H1 (cell line): ENCODE measurements at places on chromosomes 12 and 14. TPM values are rescaled to one million over a fixed set of nuclear protein-coding genes. Genes with fewer than 3 reads are reported as not detected.
A peak's percentile ranks its signal among the peaks of the same experiment; 100 is the strongest.

DNA sequence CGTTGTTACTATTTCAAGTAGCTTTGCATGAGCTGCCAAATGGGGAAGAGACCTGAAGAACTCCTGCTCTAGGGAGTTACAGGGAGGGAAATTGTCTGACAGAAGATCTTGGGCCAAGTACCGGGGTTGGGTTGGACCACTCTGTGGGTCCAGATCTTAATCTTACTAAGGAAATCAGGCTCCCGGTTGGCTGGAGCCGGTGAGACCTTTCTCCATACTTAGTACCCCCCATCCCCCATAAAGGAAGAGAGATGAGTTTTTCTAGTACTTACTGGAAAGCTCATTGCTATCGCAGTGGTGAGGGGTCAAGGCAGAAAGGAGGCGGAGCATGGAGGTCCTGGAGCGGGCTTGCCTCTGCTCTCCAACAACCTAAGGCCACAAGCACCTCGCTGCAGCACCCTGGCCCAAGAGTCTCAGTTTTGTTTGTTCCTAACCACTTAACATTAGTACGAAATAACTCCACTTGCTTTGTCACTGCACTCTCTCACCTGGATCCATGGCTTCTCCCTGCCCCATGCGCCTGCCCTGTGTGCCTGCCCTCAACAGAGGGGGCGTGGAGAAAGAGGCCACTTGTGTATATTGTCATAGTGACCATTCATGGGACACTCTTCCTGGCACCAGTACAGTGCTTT lies 6.8 kb upstream of the UNC119B start:
- H3K4me1 ChIP-seq = no peaks in the 10 kb centered on the region
- H3K36me3 ChIP-seq = peaks cover 13% of the 10 kb centered on the region
- no peak overlapping the region for H3K27ac ChIP-seq
- no peaks in the 10 kb centered on the region for H3K27me3 ChIP-seq

- no peak for DNase-seq
- H3K27ac ChIP-seq = no peak overlapping the region
- H3K27me3 ChIP-seq = no peaks in the 10 kb centered on the region
- no peaks in the 10 kb centered on the region for H3K4me1 ChIP-seq
- H3K4me3 ChIP-seq = no peak overlapping the region
- H3K36me3 ChIP-seq = no peaks in the 10 kb centered on the region
These were observed 35.5 kb upstream of the ALX1 start for GRCh38 chr12:85244561-85244960.

FBXW8 gene
- 15.9 and 16.0 TPM in 2 replicates for total RNA-seq

DNA sequence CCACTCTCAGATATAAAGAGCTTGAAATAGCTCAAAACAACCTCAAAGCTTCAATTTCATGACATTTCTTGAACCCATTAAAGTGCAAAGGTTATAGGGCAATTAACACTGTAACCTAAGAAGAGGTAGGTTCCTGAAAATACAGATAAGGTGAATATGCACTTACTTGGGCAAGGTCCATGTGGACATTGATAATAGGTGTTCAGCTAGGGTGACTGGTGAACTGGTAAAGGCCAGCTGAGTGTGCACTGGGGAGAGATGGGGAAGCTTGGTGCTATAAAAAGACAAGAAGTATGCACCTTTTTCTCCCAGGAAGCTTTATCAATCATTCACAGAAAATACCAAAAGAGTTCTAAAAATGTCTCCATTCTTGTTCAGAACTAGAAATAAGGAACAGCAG lies 418.6 kb downstream of the SLC16A7 start:
- H3K4me3 ChIP-seq = no peak overlapping the region
- no peaks in the 10 kb centered on the region for H3K27me3 ChIP-seq
- no peak for DNase-seq
- H3K36me3 ChIP-seq = no peaks in the 10 kb centered on the region

GRCh38 chr14:20681348-20682126 lies 2.8 kb upstream of the RNASE4 start:
- H3K27ac ChIP-seq = peak overlapping the region; percentile 62; the same call in 1 of the 2 replicates
- H3K4me3 ChIP-seq = peak overlapping the region; percentile 67
- H3K27me3 ChIP-seq = no peaks in the 10 kb centered on the region
- H3K36me3 ChIP-seq = no peaks in the 10 kb centered on the region

GLT1D1 gene
- 3.6 and 4.1 TPM in 2 replicates for total RNA-seq

DNA sequence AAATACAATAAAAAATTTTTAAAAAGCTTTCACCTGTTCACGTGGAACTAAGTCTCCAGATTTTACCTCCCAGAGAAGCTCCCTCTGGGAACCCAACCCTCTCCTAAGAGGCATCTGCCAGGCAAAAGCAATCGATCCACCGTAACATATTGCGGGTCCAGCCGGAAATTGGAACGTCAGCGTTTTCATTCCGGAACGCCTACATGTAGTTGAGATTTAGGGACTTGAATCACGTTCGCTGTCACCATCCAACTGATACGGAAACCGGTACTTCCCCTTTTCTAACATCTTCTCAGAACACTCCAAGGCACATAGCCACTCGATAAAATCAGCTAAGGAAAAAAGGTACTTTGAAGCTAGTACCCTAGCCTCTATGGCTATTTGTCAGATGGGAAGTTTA lies 70.3 kb downstream of the COX16 start:
- peaks cover 11% of the 10 kb centered on the region for H3K4me1 ChIP-seq
- H3K4me3 ChIP-seq = no peak overlapping the region
- DNase-seq = no peak
- no peak overlapping the region for H3K27ac ChIP-seq
- H3K27me3 ChIP-seq = no peaks in the 10 kb centered on the region

- DNase-seq = no peak
- H3K27ac ChIP-seq = no peak overlapping the region
- no peak overlapping the region for H3K4me3 ChIP-seq
These were observed 47.1 kb downstream of the PLXNC1 start for GRCh38 chr12:94195483-94195882.

DNA sequence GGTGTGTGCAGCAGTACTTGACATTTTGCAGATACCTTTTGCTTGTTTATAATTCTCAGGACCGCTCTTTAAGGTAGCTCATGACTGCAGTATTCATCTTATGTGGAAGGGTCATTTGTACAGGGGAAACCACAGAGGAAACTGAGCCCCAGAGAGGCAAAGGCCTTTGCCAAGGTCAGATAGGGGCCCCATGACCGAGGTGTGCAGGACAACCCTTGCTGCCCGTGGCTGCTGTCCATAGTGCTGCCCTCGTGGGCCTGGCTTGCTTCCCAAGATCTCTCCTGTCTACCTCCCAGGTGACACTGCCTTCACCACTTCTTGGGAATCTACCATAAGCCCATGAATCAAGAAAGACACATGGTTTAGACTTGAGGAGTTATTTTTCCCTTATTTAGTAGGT lies 198.7 kb upstream of the BCL2L14 start:
- no peaks in the 10 kb centered on the region for H3K36me3 ChIP-seq
- H3K4me1 ChIP-seq = no peaks in the 10 kb centered on the region
- no peak overlapping the region for H3K4me3 ChIP-seq
- H3K27ac ChIP-seq = no peak overlapping the region
- H3K27me3 ChIP-seq = no peaks in the 10 kb centered on the region

GRCh38 chr14:91333650-91334039 lies 84.0 kb downstream of the CCDC88C start:
- no peak for DNase-seq
- H3K36me3 ChIP-seq = peaks cover 9% of the 10 kb centered on the region; the same call in 1 of the 2 replicates
- H3K4me3 ChIP-seq = no peak overlapping the region
- no peaks in the 10 kb centered on the region for H3K4me1 ChIP-seq

GRCh38 chr14:104756477-104757237 lies 3.7 kb downstream of the SIVA1 start:
- peaks cover 29% of the 10 kb centered on the region for H3K36me3 ChIP-seq
- no peak overlapping the region for H3K4me3 ChIP-seq
- DNase-seq = no peak
- H3K4me1 ChIP-seq = no peaks in the 10 kb centered on the region

DACT1 gene
- 26.2 and 29.8 TPM in 2 replicates for total RNA-seq

HEATR5A gene
- 36.2 and 37.8 TPM in 2 replicates for total RNA-seq

- H3K4me3 ChIP-seq = no peak overlapping the region
- H3K4me1 ChIP-seq = peaks cover 7% of the 10 kb centered on the region
- no peak overlapping the region for H3K27ac ChIP-seq
- H3K27me3 ChIP-seq = peaks cover 6% of the 10 kb centered on the region
These were observed 96.8 kb downstream of the SINHCAF start for GRCh38 chr12:31228811-31229792.

ASB2 gene
- 0.77 and 1.0 TPM in 2 replicates for total RNA-seq

ENO2 gene
- 90.9 and 92.4 TPM in 2 replicates for total RNA-seq

- no peaks in the 10 kb centered on the region for H3K27me3 ChIP-seq
- DNase-seq = no peak
- no peaks in the 10 kb centered on the region for H3K4me1 ChIP-seq
- no peak overlapping the region for H3K27ac ChIP-seq
These were observed 73.9 kb downstream of the ARMH4 start for GRCh38 chr14:58078068-58078467.

- peak overlapping the region; percentile 71 for H3K4me3 ChIP-seq
- H3K27me3 ChIP-seq = no peaks in the 10 kb centered on the region
- H3K4me1 ChIP-seq = no peaks in the 10 kb centered on the region
- DNase-seq = no peak
- peak overlapping the region; percentile 99 for H3K27ac ChIP-seq
- H3K36me3 ChIP-seq = peaks cover 12% of the 10 kb centered on the region
These were observed 22.4 kb downstream of the CLEC2A start for GRCh38 chr12:9909724-9910123.

RBMS2 gene
- 25.5 and 31.3 TPM in 2 replicates for total RNA-seq

MUCL1 gene
- not detected in 2 replicates for total RNA-seq

- no peak for DNase-seq
- no peaks in the 10 kb centered on the region for H3K4me1 ChIP-seq
- no peak overlapping the region for H3K27ac ChIP-seq
- H3K4me3 ChIP-seq = no peak overlapping the region
These were observed 1115.8 kb upstream of the ATXN7L3B start for GRCh38 chr12:73421832-73422231.

GRCh38 chr12:75982979-75983660 lies 48.5 kb downstream of the PHLDA1 start:
- H3K36me3 ChIP-seq = no peaks in the 10 kb centered on the region
- no peak overlapping the region for H3K27ac ChIP-seq
- no peaks in the 10 kb centered on the region for H3K27me3 ChIP-seq
- no peak overlapping the region for H3K4me3 ChIP-seq
- no peak for DNase-seq

AMDHD1 gene
- 0.34 TPM in 1 of 2 replicates, not detected in the other for total RNA-seq

GRCh38 chr14:24944800-24945199 lies 105.1 kb downstream of the STXBP6 start:
- H3K4me1 ChIP-seq = peaks cover 16% of the 10 kb centered on the region
- no peak overlapping the region for H3K27ac ChIP-seq
- no peak for DNase-seq

- no peaks in the 10 kb centered on the region for H3K4me1 ChIP-seq
- H3K27me3 ChIP-seq = no peaks in the 10 kb centered on the region
- no peak overlapping the region for H3K4me3 ChIP-seq
These were observed 291.4 kb downstream of the NAV3 start for GRCh38 chr12:78121969-78122610.

DNA sequence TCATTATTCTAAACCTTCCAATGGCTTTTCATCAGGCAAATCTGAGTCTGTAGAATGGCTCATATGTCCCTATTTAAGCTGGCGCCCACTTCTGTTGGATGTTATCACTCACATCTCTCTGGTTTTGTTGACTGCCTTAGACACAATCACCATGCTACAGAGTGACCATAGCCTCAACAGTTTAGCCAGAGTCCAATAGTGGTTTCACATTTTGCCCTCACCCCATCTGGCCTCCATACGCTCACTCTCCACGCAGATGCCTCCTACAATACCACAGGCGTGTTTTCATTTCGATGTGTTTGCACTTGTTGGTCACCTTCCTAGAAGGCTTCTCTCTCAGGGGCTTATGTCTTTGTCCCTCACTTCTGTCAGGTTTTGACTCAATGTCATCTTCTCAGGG lies 3.4 kb downstream of the KLRB1 start:
- DNase-seq = no peak
- H3K36me3 ChIP-seq = no peaks in the 10 kb centered on the region; the same call in 1 of the 2 replicates
- H3K4me1 ChIP-seq = no peaks in the 10 kb centered on the region
- H3K4me3 ChIP-seq = no peak overlapping the region
- no peaks in the 10 kb centered on the region for H3K27me3 ChIP-seq

DNA sequence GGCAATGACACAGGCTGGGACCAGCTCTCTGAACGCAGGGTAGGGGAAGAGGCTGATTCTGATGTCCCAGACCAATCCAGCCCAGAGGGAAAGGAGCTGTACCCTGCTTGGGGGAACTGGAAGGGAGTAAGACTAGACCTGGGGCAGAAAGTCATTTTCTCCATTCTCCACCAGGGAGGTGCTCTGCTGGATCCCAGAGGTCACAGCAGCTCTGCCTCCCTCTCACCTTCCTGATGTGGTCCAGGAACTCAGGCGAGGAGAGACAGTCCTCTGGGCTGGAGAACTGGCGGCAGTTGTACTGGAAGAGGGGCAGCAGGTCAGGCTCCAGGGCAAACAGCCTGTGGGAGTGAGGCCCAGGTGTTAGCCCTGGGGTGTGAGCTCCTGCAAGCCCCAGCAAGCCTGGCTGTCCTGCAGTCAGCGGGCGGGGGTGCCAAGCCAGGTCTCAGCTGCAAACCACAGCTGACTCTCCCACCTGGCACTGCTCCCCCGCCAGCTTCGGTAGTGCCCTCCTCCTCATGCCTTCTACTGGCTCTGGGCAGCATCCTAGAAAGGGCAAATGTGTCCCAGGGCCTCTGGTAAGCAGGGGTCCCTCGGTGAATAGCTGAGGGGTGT lies 1.9 kb downstream of the NGB start:
- H3K4me3 ChIP-seq = no peak overlapping the region
- peaks cover 49% of the 10 kb centered on the region for H3K27me3 ChIP-seq
- no peak for DNase-seq
- 0 out of 2 replicates have a peak, but pooled peaks cover 5% of the 10 kb centered on the region for H3K36me3 ChIP-seq
- H3K4me1 ChIP-seq = peaks cover 9% of the 10 kb centered on the region

- H3K27ac ChIP-seq = no peak overlapping the region
- no peaks in the 10 kb centered on the region for H3K36me3 ChIP-seq
- DNase-seq = no peak
- no peak overlapping the region for H3K4me3 ChIP-seq
- H3K4me1 ChIP-seq = no peaks in the 10 kb centered on the region
- no peaks in the 10 kb centered on the region for H3K27me3 ChIP-seq
These were observed 6.0 kb upstream of the SOS2 start for GRCh38 chr14:50237427-50237826.

KIF5A gene
- total RNA-seq = 21.9 and 22.8 TPM in 2 replicates

- no peaks in the 10 kb centered on the region for H3K36me3 ChIP-seq
- H3K4me3 ChIP-seq = no peak overlapping the region
These were observed 10.4 kb downstream of the KCNJ8 start for GRCh38 chr12:21764065-21764464.
